ENCODE measurements at places on chromosomes 11 and 22.

DNA sequence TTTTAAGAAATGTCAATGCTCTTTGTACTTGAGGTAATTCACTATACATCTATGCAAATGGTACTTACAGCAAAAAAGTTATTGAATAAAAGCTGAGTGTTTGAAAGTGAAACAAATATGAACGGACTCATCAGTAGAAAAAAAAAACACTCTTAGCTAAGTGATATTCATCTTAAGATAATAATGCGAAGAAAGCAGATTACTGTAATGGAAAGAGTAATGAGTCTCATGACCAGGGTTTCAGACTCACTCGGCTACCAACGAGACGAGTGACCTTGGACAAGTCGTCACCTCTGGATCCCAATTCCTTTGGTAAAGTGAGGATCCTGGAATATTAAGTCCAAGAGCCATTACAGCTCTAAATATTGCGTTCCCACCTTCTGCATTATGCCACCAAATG, 57.0 kb downstream of the PACSIN2 start:
- no peak for DNase-seq

- DNase-seq = no peak
Observed at GRCh38 chr11:43927925-43928707, 14.3 kb upstream of the C11orf96 start.

- DNase-seq = no peak
Observed at GRCh38 chr11:116485425-116485824, 287.4 kb downstream of the BUD13 start.

GRCh38 chr11:61972672-61973475, 5.4 kb upstream of the FTH1 start:
- peak; percentile 38 for DNase-seq

DNA sequence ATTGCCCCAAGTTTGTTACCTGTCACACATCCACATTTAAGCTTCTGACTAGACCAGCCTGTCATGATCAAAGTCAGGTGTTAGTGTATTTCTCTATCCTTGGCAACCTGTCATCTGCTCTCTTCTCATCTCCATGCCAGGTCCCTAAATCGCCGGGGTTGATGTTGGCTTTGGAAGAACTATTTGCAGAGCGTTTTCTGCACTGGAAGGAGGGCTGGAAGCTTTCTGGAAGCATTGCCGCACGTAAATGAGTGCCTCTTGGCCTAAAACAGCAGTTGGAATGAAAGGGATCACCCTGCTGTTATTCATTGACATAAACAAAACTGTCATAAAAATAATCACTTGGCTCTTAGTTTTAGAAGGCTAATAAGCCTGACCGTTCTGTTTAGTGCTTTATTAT, 1.4 kb downstream of the TTC12 start:
- DNase-seq = no peak

DNA sequence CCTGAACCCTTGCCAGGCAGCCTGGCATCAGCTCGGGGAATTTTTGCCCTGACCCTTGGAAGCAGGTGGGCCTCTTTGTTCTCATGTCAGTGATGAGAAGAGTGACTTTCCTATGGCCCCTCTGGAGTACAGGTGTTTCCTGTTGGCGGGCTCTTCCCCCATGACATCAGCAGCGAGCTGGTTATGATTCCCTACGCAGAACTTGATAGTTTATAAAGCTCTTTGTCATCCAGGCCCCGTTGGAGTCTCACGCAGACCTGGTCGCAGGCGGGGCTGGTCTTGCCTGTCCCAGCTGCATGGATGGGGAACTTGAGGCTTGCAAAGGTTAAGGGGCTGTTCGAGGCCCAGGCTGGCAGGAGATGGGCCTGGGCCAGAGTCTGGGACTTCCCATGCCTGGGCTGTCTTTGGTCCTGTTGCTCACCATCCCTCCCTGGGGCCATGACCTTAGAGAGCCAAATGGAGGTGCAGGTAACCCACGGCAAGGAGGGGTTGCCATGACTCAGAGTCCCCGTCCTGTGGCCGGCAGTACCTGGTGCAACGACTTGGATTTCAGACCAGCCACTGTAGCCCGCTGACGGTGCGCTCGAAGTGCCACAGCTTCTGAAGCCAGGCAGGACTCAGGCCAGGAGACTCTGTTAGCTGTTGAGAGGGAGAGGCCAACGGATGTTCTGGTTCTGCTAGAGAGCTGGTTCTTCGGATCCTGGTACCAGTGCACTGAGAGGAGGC, 45.9 kb upstream of the PPP6R3 start:
- DNase-seq = no peak

DNA sequence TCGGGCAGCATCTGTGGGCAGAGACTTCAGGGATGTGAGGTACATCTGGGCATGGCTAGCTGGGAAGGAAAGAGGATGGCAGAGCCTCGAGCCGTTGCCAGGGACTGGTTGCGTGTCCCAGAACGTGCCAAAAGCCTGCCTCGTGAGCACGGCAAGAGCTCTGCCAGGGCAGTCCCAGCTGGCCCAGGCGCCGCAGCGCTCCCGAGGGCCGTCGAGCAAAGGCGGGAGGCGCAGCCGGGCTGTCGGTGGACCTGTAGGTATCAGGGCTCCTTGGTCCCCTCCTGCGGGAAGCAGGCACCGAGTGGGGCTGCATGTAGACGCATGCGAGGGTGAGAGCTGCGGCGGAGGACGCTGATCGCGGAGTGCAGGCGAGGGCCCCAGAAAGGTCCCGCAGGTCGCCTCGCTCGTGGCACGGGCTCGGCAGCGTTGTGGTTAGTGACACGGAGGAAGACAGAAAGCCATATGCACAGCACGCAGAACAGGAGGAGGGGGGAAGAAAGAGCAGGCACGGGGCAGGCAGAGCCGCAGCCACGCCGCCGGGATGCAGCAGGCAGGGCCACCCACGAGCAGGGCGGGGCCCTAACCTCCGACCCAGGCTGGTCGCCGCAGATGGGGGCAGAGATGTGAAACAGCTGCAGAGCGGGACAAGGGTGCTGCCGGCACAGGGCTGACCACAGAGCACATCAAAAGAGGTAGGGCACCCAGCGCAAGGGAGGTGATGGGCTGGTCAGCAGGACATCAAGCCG, 18.0 kb downstream of the LSP1 start:
- no peak for DNase-seq

DNA sequence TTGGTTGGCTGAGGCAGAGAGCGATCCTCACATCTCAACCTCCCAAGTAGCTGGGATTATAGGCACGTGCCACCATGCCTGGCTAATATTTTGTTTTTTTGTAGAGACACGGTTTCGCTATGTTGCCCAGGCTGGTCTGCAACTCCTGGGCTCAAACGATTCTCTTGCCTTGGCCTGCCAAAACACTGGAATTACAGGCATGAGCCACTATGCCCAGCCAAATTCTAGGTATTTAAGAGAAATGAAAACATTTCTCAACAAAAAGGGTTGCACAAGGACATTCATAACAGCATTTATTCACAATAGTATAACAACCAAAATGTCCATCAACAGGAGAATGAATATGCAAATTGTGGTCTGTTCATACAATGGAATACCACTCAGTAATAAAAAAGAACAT, 31.7 kb upstream of the RBX1 start:
- DNase-seq = no peak

DNA sequence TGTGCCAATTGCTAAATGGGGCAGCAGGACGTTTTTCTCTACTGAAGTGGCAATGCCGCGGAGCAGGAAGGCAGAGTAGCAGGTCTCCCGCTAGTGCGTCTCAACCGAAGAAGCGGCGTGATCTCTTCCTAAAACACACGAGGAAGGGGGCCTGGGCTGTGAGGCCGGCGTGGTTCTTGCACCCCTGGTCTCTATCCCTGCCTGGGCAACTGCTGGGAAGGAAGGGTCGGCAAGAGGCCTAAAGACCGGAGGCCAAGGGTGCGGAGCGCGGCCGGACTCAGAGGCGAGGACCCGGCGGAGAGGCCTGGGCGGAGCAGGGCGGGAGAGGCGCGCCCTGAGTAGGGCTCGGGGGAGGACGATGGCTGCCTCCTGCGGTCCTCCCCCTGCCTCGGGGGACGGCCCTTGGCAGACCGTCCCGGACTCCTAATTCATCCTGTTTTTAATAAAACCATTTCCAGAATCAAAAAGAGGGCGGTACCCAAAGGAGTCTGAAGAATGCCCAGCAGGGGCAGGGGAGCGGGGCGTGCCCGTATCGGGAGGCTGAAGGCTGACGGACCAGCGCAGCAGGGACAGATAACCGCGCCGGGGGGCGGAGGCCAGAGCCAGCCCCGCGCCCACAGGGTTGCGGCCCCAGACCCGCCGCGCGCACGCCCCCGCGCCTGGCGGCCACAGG, 572 bp upstream of the APLP2 start:
- peak; percentile 82 for DNase-seq

- DNase-seq = no peak
Observed at GRCh38 chr11:102320188-102320587, 2.9 kb downstream of the BIRC3 start.

GRCh38 chr11:112223121-112223520, 3.1 kb upstream of the PTS start:
- no peak for DNase-seq

- DNase-seq = no peak
Observed at GRCh38 chr11:110409174-110409573, 20.6 kb upstream of the FDX1 start.

DNA sequence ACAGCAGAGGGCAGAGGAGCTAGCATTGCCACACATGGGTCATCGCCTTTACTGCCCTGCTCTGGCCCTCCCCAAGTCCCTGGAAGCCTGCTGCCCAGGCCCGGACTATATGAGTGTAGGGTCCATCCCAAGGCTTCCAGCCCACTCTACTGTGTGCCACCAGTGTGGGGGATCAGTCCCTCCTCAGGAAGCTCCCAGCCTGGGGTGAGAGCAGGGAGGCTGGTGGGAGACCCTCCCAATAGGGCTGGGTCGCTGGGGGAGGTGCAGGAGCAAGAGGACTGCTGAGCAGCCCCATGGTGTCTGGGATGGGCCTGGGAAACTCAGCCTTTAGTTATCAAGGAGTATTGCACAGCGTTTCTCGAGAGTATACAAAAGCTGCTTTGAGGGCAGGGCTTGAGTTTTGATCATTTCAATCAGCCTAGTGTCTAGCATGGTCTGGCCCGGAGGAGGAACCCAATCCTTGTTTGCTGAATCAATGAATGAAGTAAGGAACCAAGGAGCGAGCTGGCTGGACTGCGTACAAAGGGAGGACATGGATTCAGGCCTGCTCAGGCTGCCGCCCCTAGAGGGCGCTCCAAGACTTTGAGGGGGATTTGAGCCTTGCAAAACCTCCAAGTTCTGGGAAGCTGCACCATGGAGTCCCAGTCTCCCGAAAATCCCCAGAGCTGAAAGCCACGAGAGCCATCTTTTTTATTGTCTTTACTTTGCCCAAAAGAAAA, 89.0 kb upstream of the PARVA start:
- DNase-seq = peak; percentile 65
